GM10248 (cell line): ENCODE measurements at places on chromosomes 11 and 22.

DNA sequence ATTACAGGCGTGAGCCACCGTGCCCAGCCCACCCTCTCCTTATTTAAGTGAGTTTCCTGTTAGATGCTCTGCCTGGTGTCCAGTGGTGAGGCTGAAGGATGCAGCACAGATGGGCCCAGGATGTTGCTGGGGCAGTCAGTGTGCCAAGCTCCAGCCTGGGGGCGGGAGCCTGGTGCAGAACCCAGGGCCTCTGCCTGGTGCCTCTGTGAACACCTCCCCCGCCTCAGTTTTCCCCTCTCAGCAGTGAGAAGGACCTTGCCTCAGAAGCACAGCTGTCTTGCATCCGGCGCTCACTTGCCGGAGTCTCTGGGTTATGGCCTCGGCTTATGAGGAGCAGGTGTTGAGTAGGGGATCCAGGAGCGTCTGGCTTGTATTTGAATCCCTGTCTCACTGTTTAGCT lies 116.2 kb downstream of the KIAA1671 start:
- DNase-seq: no peak

DNA sequence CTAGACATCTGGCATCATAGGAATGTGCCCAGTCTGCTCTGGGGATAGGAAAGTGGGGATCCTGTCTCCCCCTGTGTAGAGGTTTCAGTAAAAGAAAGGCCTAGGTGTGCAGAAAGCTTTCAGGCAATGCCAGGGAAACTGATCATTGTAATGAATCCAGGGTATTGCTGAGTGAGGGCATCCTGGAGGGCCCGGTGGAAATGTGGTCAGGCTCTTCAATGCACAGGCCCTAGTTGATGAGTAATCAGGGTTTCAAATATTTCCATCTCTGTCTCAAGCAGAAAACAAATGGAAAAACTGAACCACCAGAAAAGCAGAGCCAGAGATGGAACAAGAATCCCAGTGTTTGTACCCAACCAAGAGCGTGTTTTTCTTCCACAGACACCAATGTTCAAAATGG lies 2.0 kb downstream of the CD3E start:
- DNase-seq: no peak

GRCh38 chr22:38973289-38974169 lies 8.6 kb upstream of the APOBEC3B start:
- DNase-seq: peak; percentile 80

DNA sequence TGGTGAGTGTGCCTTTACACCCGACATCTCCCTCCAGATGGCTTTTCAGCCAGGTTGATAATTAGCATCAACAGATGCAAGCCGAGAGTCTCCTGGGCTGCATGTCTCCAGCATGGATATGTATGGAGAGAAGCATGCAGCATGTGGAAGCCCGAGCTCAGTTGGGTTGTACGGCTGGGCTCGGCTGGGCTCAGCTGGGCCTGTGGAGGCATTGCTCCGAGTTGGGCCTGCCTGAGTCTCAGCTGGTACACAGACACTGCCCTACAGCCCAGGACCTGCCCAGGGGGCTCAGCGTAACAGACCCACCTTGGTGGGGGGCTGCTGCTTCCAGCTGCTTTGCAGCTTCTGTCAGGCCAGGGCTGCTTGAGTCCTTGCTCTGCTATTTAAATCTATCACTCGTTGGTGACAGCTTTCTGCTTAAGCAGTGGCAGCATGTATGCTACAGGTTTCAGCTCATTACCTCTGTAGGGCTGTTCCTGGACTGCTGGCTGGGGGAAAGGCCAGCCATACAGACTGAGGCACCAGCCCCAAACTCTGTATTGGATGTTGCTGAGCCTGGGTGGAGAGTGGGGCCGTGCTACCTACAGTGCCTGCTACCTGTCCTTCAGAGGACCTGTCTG lies 115.5 kb downstream of the TEAD1 start:
- no peak for DNase-seq

DNA sequence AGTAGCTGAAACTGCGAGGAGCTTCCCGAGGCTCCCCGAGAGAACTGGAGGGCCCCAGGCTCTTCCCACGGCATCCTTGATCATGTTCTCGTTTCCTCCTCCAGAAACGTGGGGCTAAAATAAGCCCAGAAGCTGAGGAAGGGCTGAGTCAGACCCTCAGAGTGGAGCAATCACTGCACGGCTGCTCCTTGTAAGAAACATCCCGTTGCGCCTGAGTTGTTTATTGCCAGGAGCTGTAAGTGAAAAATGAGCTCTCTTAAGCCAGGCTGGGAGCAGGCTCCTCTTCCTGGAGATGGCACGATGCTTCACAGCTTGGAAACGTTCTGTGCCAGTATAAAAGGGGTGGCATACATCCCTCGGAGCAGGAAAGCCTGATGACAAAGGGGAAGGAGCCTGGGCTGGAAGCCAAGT lies 47.3 kb upstream of the SYN3 start:
- no peak for DNase-seq

DNA sequence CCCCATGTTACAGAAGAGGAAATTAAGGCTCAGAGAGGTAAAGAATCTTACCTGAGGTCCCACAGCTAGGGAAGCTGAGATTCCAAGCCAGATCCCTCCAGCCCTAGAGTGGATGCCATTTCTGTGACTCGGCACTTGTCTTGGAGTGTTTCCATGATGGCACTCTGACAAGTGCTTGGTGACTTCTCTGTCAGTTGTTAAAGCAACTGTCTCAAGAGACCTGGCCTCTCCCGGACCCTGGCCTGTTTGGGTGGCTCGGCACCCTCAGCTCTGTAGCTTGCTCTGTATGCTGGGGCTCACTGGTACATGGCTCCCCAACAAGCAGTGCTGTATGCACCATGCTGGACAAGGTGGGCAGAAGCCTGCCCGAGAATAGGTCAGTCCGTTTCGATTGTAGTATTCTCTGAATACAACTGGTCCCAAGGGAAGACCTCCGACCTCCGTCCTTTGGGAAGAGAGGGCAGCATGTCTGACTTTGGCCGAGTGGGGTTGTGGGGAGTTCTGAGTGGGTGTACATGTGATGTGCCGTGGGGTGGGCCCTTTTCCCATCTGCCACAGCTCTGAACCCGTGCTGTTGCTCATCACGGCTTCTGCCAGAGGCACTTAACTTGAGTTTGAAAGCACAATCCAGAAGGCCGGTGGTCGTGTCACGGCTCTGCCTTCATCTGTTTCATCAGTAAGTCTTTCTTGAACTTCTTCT lies 12.4 kb downstream of the ACO2 start:
- no peak for DNase-seq

- DNase-seq: peak; percentile 91
Observed at GRCh38 chr11:64894070-64894811, 15.8 kb upstream of the EHD1 start.

- no peak for DNase-seq
Observed at GRCh38 chr11:62108971-62109404, 14.8 kb upstream of the INCENP start.

GRCh38 chr11:29300420-29300819 lies 716.4 kb downstream of the KCNA4 start:
- DNase-seq: no peak

DNA sequence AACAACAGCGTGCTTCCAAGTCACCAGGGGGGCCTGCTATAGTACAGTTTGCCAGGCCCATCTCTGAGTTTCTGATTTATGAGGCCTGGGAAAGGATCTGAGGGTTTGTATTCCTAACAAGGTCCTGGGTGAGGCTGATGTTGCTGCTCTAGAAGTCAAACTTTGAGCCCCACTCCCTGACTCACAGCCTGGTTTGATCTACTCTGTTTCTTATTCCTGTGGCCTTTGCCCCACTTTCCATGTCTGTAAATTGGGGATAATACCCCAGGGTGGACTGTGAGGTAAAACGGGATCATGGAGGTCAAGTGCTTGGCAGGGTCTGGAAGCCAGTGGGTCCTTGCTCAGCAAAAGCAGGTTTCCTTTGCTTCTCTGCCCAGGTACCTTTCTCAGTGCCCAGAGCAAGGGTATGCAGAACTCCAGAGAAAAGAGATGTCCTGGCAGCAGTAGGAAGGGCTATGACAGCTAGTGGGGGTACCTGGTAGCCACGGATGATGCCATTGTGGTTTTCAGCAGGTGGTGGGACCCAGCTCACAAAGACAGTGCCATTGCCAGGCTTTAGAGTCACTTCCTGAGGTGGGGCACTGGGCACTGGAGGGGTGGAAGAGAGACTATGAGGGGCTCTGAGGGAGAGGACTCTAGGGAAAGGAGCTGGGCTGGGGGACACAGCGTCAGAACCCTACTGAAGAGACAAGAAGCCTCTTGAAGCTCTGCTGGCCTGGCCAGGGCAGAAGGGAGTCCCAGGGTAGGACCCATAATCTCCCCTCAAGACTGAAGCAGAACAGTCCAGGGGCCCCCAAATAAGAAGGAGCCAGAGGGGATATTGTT lies 2.8 kb downstream of the ROBO4 start:
- no peak for DNase-seq
